ENCODE measurements at places on chromosomes 7 and 10.

DNA sequence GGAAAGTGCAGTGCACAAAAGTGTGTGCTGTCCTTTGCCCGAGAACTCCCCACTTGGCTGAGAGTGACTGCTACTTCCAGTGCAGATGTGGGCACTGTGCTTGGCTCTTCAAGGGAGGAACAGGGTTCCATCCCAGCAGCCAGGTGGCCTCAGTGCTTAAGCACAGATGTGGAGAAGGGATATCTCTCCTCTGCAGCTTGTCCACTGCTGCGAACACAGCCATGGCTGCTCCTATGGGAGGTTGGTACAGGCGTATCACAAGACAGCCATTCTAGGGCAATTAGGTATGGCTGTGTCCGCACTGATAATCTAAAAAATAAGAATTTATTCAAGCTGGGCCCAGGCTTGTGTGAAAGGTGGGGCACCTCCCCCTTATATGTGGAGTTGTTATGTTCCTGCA is 66.6 kb downstream of the GLCCI1 start:
- DNase-seq, result no peak

- no peak for DNase-seq
These were observed 219.8 kb downstream of the ACTR3B start for GRCh38 chr7:152979376-152979775.

DNA sequence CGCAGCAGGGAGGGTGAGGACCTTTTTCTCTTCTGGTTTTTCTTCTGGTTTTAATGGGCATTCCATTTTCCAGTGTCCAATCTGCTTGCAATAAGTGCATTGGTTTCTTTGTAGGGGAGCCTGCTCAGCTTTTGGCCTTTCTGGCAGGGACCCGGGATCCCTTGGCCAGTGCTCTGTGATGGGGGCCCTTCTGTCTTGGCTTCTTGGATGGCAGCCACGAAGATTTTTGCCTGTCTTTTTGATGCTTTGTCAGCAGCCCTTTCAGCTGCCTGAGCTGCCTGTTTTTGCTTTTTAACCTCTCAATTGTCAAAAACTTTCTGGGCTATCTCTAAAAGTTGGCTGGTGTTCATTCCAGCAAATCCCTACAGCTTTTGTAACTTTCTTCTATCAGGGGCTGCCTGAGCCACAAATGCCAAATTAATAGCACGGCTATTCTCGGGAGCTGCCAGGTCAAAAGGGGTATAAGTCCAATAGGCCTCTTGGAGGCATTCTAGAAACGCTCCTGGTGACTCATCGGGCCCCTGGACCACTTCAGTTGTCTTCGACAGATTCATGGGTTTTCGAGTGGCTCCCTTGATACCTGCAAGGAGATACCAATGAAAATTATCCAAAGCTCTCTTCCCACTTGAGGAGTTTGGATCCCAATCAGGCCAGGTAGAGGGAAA is 179.9 kb upstream of the MBL2 start:
- no peak for DNase-seq

DNA sequence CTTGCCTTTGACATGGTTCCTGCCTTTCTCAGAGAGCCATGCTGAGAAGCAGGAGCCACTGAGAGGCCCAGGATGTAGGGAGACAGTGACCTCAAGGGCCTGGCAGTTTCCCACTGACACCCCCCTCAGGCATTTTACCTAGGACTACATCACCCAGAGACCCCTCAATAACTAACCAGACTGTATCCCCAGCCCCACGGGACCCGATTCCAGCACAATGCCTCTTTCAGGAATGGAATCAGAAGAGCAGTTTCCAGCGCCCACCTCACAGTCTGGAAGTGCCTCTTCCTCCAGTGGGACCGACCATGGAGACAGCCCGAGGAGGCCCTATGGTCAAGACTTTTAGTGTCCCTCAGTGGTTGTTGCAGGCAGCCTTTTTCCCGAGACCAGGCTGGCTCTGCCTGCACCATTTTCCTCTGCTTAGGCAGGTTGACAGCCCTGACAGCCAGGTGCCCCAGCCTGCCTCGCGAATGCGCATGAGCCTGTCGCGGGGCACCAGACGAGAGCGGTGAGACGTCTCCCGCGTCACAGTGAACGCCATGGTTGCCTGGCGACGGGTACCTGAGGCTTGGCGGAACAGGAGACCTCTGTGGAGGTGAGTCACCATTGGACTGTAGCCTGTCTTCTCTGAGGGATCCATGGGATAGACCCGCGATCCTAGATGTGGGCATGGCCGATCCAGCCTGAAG is 28.4 kb upstream of the ZNF273 start:
- DNase-seq, result no peak

- DNase-seq, result no peak
These were observed 18.5 kb downstream of the STRIP2 start for GRCh38 chr7:129452589-129453231.

DNA sequence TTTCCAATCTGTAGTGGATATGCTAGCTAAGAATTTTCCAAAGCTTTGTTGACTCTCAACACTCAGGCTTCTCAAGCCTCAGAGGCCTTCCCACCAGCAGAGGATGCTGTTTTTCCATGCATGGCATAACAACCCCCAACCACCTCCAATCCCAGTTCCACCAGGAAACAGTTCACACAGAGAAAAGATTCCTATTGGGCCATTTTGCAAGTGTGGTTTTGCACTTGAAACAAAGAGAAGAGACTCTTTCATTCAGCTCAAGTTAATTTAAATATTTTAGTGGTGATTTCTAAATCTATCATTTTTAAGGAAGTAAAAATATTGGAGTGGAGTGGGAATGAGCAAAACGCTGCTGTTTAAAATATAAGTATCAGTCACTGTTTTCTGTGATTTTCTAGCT is 105.6 kb upstream of the COL1A2 start:
- DNase-seq, result no peak

DNA sequence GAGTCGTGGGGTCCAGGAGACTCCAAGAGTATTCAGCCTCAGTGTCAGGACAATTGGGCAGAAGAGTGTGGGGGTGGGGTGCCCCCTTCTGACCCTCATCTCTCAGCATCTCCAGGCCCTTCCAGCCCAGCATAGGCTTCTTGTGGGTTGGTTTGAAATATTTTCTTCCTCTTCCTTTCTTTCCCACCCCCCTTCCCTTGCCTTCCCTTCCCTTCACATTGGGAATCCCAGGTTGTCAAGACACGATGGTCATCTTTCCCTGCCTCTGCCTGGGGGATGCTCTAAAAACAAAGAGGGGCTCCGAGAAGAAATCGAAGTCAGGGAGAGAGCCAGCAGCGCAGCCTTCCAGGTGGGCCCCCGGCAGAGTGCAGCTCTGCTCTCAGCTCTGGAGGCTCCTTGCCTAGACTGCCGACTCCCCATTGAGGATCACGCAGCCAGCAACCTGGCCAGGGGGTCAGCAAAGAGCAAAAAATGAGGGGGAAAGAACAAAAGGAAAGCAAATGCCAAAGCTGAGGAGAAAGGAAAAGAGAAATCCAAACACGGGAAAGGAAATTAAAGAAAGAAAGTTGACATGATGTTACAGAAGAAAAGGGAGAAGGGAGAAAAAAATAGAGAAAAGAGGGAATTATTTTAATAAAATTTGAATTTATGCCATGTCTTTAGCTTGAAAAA is 1.5 kb downstream of the PAX2 start:
- no peak for DNase-seq

DNA sequence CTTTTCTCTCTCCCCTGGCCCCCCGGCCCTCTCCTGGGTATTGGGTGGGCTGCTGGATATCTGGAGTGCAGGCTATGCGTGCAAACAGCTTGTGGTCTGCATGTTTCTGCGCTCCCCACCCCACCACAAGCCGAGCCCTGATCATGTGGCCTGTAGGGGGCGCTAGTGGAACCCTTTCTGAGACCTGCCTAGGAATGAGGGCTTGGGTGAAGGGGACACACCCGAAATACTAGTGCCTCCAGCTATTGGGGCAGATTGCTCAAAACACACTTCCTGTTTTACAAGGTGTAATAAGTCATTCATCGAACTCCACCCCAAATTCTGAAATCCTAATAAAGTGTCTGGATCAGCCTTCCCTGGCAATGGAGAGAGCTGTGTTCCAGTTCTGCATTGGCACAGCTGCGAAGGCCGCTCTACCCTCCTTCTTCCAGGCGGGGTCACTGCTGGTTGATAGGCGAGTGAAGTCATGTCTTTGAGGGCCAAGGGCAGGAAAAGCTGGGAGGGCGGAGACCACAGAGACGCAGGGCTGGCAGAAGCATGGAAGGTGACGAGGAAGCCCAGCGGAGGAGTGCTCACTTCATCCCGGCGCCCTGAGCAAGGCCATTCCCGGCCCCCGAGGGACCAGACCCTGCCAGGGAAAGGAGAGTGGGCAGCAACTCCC is 19.8 kb upstream of the PRRT4 start:
- no peak for DNase-seq

- no peak for DNase-seq
These were observed 29.2 kb downstream of the SORBS1 start for GRCh38 chr10:95531994-95532399.

GRCh38 chr7:34277803-34278199 is 372.5 kb downstream of the BMPER start:
- DNase-seq, result no peak

- DNase-seq, result no peak
These were observed 159.6 kb upstream of the TPK1 start for GRCh38 chr7:144995495-144995894.

DNA sequence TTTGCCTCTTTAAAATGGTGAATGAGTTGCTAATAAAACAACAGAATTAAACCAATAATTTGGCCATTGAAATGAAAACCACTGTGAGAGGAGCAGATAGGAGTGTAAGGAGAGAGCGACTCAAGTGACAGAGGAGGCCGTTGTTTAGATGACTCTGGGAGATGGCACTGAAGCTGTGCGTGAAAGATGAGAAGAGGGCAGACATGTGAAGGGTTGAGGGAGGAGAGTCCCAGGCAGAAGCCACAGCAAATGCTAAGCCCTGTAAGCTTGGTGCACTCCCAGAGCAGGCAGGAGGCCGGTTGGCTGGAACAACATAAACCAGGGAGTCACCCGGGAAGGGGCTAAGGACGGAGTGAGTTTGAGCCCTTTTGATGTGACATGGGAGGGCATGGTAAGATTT is 814 bp upstream of the OPALIN start:
- no peak for DNase-seq

DNA sequence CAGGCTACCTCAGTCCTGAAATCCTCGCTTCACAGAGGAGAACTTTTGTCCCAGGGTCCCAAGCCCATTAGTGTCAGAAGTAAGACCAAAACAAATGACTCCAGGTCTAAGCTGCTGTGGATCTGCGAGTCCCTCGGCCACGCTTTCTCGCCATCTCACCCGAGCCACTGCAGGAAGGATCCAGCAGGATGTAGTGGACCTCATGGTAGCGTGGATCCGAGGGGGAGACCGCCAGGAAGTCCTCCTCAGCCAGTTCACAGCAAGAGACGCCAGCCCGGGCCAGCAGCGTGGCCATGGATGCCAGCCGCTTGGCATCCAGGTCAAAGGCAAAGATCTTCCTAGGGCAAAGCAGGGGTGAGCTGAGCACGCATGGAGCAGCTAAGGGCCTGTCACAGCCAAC is 4.6 kb downstream of the NSUN5 start:
- DNase-seq, result no peak

GRCh38 chr7:114083166-114084001 is 164.6 kb upstream of the PPP1R3A start:
- no peak for DNase-seq

GRCh38 chr10:50501924-50502452 is 121.8 kb downstream of the SGMS1 start:
- peak; percentile 16 for DNase-seq

DNA sequence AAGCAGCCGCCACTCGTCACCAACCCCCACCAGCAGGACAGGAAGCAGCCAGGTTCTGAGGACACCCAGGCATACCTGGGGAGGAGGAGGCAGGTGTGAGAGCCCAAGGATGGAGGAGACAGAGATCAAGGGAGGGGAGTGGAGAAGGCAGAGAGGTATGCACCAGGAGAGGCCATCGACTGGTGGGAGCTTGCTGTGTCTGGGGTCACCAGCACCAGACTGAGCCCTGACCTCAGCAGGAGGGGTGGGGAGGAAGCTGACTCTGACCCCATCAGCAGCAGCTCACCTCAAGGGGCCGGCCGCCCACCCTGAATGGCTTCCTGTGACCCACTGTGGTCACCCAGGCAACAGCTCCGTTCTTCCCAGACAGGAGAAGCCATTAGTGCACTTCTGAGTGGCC is 7.8 kb downstream of the VIPR2 start:
- DNase-seq, result no peak

DNA sequence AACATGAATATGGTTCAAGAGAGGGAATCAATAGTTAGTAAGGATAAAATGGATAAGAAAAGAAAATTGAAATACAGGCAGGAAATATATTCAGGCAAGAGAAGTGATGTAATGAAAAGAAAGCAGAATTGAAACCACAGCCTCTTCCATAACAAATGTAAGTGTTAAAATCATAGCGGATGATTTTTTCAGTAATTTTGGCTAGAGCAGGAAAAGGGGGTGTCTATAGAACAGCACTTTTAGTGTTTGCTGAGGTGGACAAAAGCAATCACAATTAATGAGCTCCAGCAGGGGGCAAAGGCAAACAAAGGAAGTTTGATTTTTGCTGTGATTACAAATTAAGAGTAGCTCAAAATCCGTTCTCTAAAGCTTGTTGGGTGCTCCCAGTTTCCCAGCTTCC is 79.0 kb downstream of the TRIL start:
- no peak for DNase-seq

DNA sequence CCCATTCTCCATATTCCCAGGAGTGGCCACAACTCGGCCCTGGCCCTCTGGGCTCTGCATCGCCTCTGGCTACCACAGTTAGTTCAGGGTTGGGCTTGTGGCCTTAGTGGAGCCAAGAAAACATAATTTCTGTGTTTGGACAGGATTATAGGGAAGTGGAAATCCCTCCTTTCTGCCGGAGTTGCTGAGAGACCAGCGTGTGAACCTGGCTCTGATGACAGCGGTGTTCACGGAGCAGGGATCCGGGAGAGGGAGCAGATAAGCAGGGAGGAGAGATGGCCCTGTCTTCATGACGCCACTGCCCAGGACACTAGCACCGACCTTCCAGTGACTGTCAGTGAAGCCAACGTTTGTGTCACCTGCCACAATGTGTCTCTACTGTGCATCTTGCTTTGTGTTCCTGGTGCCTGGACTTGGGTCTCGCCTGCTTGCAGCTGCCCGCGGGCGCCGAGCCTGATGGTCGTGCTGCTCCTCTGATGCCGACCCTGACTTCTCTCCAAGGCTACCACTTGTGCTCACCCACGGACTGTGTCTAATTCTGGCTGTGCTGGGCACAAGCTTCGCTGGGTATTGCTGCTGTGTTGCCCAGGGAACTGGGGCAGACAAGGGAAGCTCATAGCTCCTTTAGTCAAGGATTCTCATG is 67.0 kb upstream of the VIPR2 start:
- no peak for DNase-seq

GRCh38 chr7:44757311-44757710 is 8.7 kb downstream of the ZMIZ2 start:
- no peak for DNase-seq

DNA sequence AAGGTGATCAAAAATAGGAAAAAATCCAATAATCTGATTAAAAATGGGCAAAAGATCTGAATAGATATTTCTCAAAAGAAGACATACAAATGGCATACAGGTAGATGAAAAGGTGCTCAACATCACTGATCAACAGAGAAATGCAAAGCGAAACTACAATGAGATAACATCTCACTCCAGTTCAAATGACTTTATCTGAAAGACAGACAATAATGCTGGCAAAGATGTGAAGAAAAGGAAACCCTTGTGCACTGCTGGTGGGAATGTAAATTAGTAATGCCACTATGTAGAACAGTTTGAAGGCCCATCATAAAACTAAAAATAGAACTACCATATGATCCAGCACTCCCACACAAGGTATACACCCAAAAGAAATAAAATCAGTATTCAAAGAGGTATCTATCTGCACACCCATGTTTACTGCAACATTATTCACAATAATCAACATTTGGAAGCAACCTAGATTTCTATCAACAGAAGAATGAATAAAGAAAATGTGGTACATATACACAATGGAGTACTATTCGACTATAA is 85.0 kb downstream of the LRRN3 start:
- DNase-seq, result no peak

- DNase-seq, result no peak
These were observed 109.5 kb upstream of the TMEM72 start for GRCh38 chr10:44801383-44802327.
